ENCODE measurements at places on chromosomes 2 and 18.

GRCh38 chr2:148999451-148999921, 39.0 kb upstream of the LYPD6B start:
- DNase-seq: no peak

DNA sequence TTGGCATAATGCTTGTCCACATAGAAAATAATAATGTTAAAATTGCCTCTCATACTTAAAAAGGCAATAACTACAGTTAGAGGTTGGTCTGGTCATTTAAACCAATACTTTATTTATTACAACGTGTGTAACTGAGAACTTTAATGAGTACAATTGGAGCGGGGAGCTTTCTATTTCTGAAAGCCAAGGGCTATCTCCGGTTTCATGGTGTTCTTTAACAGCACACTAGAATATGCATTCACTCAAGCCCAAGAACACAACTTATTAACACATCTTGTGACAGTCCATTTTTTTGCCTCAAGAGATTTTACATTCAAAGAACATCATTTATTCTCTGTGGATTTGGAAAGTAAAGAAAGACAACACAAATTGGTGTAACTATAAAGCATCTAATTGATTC, 131.8 kb downstream of the KCNH7 start:
- DNase-seq: no peak

GRCh38 chr2:110106642-110107041, 9.0 kb downstream of the MALL start:
- peak; percentile 41 for DNase-seq

GRCh38 chr18:48252525-48252924, 156.7 kb downstream of the ZBTB7C start:
- no peak for DNase-seq

GRCh38 chr2:158580760-158581159, 124.0 kb downstream of the PKP4 start:
- DNase-seq: no peak

Data from common myeloid progenitor, CD34-positive (primary cell).